ENCODE measurements at places on chromosomes 4 and X.

DNA sequence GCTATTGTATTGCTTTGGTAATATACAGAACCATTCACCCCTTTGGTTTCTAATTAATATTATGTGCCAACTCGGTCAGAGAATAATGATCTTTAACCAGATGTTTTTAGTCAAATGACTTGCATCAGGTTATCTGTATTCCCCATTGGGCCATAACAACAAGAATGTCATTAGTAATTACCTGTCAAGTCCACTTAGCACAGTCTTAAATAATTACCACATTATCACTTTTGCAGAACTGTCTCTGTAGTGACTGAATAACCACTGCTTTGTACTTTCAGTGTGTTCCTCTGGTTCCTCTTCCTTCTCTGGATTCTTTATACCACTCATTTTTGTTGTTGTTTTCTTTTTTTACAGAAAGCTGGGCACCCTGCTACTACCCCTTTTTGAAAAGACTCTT, 257.7 kb upstream of the SPOCK3 start:
- DNase-seq, result no peak

DNA sequence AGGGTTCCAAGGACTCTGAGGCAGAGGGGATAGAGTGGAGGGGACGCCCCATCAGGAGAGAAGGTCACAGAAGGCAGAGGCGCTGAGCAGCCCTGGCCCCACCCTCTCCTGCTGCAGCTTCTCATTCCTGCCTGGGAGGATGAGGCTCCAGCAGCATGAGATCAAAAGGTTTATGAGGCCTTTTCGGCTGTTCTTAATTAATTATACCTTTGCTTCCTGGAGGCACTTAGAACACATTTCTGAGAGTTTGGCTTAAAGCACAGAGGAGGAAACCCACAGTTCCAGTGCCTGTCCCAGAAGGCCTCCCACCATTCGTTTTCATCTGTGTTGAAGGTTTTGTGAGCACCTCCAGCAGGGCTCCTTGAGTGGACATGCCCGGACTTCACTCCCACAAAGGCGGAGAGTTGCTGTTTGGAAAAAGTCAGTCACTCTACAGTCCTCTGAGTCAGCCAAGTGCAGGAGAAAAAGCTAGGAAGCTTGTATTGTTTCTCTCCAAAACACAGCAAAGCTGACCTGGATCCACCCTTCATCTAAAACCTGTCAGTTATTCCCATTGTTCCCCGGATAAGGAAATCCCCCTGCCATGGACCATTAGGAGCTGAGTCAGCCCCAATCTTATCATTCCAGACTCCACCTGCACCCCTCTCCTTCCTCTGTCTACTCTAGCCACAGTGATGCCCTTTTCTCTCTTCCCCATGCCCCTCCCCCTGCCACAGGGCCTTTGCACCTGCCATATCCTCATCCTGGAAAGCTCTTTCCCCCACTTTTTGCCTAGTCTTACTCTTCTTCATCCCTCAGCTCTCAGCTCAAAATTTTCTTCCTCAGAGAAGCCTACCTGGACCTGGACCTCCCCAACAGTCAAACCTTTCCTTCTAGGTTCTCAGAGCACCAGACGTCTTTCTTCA, 276.8 kb downstream of the FBXW7 start:
- DNase-seq, result no peak

DNA sequence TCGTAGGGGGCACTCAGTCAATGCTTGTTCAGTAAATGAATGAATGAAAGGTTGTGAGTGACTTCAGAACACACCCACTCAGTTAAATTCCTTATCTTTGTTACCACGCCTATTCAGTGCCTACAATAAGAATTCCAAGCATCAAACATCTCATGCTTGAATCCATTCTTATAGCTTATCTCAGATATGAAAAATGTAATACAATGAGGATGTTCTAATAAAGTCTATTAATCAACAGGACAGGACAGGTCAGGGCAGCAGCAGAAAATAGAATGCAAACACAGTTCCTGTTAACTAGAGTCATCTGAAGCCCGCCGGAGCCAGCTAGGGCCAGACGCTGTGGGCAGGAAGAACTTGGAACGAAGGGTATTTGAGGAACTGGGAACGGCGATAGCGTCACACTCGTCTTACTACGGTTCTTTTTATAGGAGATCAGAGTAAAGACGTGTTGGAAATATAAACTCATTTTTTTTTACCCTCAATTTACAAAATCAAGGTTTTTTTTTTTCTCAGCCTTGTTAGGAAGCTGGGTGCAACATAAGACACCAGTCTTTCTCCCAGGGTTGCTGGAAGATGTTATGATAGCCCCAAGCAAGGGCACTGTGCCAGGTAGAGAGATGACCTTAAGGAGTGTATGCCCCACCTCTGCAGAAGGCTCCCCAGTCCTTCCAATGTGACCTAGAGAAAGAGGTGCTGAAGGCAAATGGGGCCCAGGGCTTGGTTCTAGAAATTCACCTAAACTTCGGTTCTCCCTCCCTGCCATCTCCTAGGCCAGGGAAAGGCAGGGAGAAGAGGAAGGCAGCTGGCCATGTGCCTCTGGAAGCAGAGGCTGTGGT, 48.3 kb downstream of the SEL1L3 start:
- DNase-seq, result no peak

DNA sequence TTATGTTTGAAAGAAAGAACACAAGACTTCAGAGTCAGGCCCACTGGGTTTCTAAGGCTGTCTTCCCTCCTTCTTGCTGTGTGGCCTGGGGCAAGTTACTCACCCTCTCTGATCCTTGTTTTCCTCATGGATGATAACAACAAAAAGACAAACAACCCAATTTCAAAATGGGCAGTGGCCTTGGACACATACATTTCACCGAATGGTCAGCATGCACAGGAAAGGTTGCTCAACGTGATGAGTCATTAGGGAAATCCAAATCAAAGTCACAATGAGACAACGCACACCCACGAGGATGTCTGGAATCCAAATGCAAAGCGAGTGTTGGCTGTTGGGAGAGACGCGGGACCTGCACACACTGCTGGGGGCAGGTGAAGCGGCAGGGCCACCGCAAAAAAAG, 50.8 kb upstream of the PPP2R2C start:
- no peak for DNase-seq

DNA sequence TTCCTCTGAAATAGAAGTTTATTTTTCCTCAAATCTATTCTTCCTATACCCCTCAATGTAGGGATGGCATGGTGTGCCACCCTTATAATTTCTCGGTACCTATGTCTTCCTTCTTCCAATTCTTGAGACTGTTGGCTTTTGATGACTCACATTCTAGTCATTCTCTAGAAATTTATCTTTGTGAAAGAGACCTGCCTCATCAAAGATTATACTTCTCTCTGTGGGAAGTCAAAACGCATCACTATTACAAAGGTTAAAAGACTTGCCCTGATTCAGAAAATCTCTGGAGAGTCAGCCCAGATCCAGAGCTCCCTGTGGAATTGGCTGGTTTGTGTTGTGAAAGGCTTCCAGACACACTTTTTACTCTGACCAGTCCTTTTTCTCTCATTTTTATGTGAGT, 65.9 kb upstream of the FSTL5 start:
- no peak for DNase-seq

DNA sequence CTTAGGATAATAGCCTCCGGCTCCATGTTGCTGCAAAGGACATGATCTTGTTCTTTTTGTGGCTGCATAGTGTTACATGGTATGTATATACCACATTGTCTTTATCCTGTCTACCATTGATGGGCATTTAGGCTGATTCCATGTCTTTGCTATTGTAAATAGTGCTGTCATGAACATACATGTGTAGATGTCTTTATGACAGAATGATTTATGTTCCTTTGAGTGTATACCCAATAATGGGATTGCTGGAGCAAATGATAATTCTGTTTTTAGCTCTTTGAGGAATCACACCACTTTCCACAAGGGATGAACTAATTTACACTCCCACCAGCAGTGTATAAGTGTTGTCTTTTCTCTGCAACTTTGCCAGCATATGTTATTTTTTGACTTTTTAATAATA, 4.6 kb downstream of the RAB33B start:
- DNase-seq, result no peak

DNA sequence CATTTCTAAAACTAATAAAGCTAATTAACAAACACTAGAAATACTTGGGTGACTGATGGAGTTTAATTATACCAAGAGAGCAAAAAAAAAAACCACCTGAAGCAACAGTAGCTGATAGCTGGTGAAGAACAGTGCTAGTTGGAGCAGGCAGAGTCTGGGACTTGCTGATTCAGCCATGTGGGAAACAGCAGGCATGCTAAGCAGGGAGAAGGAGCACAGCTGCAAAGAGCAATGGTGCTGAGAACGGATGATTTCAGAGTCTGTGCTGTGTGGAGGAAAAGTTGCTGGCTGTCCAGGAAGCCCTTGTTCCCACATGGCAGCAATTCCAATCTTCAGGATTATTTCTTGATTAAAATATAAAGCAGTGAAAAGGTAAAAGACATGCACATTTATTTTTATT, 68.8 kb downstream of the NPY1R start:
- DNase-seq, result no peak

GRCh38 chr4:88244816-88245579, 39.4 kb downstream of the PPM1K start:
- DNase-seq, result no peak

DNA sequence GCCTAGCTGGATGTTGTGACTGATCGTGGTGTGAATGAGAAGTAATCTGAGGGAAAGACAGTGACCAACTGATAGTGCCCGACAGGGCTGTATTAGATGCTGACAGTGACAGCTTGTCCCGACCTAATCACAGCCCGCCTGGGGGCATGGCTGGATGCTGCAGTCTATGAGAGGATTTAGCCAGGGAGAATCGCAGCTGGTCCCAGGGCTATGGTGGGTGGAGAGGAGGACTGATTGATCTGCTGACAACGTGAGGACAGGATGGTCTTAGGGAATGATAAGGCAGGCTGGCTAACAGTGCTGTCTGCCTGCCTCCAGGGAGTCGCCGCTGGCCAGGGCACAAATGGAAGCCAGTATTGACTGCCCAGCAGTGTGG, 621 bp upstream of the SUV39H1 start:
- DNase-seq, result peak; percentile 47

GRCh38 chr4:113880240-113881028, 99.0 kb downstream of the ARSJ start:
- DNase-seq, result no peak

- peak; percentile 8 for DNase-seq
These were observed 53.8 kb upstream of the OTUD4 start for GRCh38 chr4:145234091-145234706.

DNA sequence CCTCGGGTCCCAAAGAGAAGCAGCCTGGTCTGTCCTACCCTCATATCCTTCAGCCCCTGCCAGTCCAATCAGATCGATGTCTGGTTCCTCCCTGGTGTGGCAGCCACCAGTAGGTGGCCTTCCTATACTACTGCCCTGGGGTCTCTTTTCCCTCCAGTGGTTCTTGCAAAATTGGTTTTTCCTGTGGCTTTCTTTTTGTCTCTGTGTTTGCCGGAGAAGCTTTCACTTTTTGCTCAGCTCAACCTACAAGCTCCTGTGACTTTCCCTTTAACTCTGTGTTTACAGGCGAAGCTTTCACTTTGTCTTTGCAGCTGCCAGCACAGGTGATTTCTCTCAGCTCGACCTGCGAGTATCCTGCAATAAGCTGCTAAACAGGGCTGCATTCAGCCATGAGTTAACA, 46.8 kb downstream of the UGT2A3 start:
- no peak for DNase-seq

GRCh38 chr4:181146051-181146450, 1097.2 kb upstream of the TENM3 start:
- no peak for DNase-seq

DNA sequence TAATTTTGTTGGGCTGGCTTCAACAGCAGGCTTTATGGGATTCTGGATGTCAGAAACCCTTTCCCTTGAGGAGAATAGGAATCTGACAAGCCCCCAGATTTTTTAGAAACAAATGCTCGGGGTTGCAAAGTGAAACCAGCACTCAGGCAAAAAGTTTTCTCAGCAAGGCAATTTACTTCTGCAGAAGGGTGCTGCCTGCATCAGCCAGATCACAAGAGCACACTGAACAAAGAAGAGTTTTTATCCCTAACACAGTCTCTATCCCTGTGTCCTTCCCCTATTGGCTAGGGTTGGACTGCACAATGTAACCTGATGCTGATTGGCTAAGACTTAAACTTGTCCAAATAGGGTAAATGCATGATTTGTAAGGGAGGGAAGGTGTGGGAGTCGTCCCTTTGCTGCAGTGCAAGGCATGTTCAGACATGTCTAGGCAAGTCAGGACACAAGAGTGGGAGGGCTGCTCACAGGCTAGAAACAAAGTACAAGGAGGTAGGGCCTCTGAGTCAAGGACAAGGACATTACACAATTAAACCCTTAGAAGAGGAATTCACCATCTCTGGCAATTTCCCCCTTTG, 175.8 kb downstream of the CCNG2 start:
- no peak for DNase-seq

GRCh38 chrX:39309721-39310152, 508.5 kb downstream of the MID1IP1 start:
- DNase-seq, result no peak

GRCh38 chrX:32395878-32396277, 815.5 kb downstream of the DMD start:
- no peak for DNase-seq

DNA sequence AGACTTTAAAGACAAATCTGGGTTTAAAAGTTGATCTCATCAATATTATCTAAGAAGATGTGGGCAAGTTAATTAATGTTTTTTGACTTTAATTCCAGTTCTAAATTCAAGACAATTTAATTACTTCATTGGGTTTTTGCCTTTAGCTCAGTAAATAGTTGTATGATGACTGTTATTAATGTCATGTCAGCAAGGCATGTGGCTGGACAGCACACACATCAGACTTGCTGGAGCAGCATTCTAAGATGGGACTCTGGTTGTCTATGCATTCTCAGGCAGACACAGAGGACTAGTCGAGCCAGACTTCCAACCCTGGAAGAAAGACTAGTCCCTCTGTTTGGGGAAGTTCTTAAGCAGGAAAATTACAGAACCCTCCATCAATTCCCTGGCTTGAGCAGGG, 180.7 kb upstream of the GK2 start:
- no peak for DNase-seq

DNA sequence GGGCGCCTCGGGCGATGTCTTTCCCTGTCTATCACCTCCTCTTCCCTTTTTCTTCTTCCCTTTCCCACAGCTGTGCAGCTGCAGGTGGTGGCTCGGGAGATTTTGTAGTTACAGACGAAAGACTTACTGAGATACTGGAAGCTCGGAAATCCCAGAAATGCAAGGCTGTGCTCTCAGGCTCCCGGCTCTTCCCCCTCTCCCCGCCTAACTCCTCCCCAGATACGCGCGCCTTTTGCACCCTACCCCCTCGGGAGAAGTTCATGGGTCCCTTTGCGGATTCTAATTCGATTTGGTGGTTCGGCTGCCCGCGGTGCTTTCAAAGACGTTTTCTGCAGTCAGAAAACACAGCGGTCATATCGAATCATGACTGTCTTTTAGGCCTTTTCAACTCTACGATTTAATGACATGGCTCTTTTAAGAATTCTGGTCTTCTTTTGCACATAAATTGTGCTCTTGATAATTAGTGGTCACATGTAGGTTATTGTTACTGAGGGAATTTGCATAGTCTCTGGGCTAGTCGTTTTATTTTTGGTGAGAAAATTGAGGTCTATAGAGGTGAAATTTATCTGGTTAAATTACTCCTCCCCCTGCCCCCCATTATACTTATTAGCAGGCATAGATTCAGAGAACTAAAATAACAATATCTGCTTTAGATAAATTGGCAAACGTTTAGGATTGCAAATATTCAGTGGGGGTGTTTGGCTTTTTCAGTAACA, 1.6 kb downstream of the SEPTIN11 start:
- no peak for DNase-seq
